ENCODE measurements at places on chromosomes 13 and 19. TPM values are rescaled to one million over a fixed set of nuclear protein-coding genes. Genes with fewer than 3 reads are reported as not detected.

RAVER1 gene
- 14.5 TPM for polyA plus RNA-seq

TBXA2R gene
- not detected for polyA plus RNA-seq

PEAK3 gene
- polyA plus RNA-seq = 0.46 TPM

CERS1 gene
- not detected for polyA plus RNA-seq
